ENCODE measurements at places on chromosomes 1 and 21.

GRCh38 chr1:65670518-65670917 is 122.2 kb upstream of the PDE4B start:
- DNase-seq: no peak

DNA sequence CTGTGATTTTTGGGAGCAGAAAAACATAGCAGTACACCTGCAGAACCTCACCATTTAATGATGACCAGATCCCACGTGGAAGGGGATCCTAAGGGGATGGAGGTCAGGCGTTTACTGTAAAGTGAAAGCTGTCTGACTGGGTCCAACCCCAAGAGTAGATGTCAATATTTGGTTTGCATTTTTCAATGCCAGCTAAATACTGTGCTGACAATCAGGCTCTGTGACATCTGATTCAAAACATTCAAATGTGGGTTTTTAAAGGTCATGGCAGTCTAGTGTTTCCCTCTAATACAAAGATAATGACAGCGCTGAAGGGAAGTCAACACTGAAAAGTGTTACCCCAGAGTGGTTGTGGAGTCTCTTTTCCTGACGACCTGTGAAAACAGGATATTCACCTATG is 68.1 kb downstream of the SPAG17 start:
- DNase-seq: peak; percentile 76

DNA sequence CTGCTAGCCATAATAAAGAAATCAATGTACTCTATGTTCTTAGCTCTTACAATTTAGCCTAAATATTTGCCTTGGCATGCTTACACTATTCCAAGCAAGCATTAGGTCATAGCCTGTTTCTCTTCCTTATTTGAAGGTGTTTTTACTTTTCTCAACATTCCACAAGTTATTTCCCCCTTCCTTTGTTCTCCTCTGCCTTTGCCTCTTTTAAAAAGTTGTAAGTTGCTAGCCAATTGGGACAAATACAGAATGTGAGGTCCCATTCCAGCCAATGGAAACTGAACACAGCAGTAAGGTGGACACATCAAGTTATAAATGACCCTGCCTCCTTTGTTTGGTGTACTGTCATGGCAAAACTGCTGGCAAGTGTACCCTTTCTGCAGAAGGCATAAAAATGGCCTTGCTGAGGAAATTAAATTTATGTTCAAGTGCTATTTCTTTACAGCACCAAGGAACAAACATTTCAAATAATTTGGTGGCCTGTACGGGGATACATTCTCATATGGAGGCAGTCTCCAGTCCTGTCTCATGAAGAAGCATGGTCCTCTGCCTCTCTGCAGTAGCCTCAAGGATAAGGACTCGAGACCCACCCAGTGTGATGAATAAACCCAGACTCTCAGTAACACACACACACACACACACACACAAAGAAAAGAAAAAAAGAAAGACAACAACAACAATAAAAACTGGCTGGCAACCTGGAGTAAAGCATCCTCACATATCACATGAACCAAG is 28.8 kb upstream of the FMO1 start:
- DNase-seq: no peak

- no peak for DNase-seq
Measured at GRCh38 chr1:167332503-167332902, 111.8 kb downstream of the POU2F1 start.

DNA sequence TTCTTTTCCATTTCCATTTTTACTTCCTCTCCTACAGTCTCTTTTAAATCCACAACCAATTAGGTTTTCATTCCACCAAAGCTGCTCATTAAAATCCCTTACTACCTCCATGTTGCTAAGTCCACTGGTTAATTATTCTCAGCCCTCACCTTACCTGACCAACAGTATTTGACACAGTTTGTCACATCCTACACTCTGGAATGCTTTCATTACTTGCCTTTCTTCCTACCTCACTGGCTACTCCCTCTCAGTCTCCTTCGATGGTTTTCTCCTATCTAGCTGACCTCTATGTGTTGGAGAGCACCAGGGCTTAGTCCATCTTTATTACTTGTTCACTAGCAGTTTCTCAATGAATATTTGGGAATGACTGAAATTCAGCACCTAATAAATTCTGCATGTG is 78.6 kb downstream of the NME7 start:
- DNase-seq: no peak

- DNase-seq: no peak
Measured at GRCh38 chr1:107926436-107927080, 38.4 kb downstream of the VAV3 start.

GRCh38 chr1:44521378-44522080 is 116.5 kb downstream of the RNF220 start:
- no peak for DNase-seq

DNA sequence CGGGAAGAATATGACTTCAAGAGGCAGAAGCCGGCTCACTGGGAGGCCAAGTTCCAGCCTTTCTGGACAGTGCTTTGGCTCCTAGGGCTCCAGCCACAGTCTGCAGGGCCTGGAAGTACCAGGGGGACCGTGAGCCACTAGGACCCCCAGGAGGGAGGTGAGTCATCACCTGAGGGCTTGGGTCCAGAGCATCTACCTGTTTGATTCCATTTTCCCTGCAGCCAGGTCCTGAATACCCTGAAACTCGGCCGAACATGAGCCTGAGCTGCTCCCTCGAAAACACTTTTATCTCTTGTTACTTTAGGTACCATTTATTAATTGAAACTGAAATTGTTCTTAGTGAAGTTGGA is 164.1 kb downstream of the RYR2 start:
- no peak for DNase-seq

DNA sequence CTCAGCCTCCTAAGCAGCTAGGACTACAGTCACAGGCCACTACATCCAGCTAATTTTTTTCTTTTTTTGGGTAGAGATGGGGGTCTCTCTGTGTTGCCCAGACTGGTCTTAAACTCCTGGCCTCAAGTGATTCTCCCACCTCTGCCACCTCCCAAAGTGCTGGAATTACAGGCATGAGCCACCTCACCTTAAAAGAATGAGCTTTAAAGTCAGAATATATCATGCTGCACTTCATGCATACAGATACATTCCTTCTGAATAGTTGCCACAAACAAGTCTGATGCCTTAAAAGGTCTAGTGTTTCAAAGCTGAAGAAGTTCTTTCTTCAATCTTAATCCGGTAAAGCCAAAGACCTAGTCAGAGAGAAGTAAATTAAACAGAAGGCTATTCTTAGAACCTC is 23.8 kb upstream of the CPLANE2 start:
- DNase-seq: no peak

- DNase-seq: no peak
Measured at GRCh38 chr1:88581703-88582102, 102.4 kb upstream of the PKN2 start.

DNA sequence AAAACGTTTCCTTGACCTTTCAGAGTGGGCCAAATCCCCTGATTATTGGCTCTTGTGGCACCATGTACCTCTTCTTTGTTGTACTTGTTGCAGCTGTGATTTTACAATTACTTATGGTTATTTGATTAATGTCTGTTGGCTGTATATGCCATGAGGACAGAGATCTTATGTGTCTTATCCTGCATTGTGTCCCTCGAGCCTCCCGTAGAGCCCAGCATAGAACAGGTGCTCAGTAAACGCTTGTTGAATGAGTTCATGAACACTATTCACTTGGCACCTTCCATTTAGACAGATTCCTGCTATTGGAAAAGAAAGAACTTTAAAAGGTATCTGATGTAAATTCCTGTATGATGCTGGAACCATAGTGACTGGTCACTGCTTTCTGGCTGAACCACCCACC is 48.4 kb downstream of the PGM1 start:
- no peak for DNase-seq

GRCh38 chr21:32298148-32298559 is 501 bp upstream of the MRAP start:
- no peak for DNase-seq

- peak; percentile 49 for DNase-seq
Measured at GRCh38 chr1:201219481-201220387, 29.1 kb downstream of the IGFN1 start.

GRCh38 chr1:232011961-232012360 is 385.4 kb downstream of the DISC1 start:
- no peak for DNase-seq

DNA sequence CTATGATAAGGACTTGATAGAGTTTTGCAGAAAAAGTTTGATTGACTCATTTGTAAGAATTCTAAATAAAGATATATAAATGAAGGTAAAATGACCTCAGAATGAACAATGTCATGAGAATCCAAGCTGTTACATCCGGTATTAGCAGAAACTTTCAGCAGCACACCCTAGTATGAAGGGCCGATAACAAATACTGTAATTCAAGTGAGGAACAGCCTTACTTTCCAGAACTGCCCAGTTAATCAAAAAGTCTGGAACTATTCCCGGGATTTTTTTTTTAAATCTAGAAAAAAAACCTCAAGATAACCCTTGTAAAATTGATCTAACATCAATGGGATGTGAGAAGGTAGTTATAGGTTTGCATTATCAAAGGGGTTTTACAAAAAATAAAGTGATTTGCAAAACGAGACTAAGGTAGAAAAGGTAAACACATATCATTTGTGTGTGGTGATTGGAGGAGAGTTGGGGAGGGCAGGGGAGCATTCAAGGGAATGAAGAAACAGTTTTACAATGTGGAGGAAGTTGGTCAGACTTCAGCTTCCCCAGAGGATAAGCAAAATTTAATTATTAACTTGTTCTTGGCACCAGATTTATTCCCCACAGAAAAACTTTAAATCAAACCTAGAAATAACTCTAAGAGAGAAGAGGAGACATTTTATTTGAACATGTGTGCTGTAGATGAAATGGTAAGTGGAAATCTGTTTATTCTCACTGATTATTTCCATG is 75.9 kb upstream of the VCAM1 start:
- DNase-seq: no peak

DNA sequence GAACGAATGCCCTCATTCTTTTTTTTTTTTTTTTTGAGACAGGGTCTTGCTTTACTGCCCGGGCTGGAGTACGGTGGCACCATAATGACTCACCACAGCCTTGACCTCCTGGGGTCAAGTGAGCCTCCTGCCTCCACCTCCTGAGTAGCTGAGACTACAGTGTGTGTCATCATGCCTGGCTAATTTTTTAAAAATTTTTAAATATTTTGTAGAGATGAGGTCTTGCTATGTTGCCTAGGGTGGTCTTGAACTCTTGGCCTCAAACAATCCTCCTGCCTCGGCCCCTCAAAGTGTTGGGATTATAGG is 69.4 kb downstream of the ALG14 start:
- DNase-seq: no peak

GRCh38 chr21:33267250-33267649 is 1.1 kb downstream of the IL10RB start:
- no peak for DNase-seq

GRCh38 chr1:160748181-160748877 is 9.3 kb downstream of the SLAMF7 start:
- DNase-seq: no peak

GRCh38 chr1:84538599-84538998 is 32.2 kb upstream of the GNG5 start:
- no peak for DNase-seq

DNA sequence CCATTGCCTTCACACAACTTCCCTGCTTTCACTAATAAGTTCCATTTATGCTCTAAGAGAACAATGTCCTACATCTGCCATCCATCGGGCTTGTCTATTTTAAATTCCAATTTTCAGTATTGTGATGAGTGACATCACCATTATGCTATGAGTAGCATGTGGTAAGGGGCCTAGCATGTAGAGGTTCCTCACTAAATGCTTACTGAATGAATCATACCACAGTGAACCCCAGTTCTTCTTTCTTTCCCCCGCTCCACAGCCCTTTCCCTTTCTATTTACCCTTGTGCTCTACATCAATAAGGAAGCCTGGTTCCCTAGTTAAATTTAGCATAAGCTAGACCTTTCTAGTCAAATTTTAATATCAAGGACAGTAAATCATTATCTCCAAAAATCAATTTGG is 195.0 kb upstream of the RGS18 start:
- DNase-seq: no peak
